ENCODE measurements at places on chromosomes 13 and 19.

- no peak for DNase-seq
These were observed 1037.9 kb downstream of the EFNB2 start for GRCh38 chr13:105497597-105497996.

DNA sequence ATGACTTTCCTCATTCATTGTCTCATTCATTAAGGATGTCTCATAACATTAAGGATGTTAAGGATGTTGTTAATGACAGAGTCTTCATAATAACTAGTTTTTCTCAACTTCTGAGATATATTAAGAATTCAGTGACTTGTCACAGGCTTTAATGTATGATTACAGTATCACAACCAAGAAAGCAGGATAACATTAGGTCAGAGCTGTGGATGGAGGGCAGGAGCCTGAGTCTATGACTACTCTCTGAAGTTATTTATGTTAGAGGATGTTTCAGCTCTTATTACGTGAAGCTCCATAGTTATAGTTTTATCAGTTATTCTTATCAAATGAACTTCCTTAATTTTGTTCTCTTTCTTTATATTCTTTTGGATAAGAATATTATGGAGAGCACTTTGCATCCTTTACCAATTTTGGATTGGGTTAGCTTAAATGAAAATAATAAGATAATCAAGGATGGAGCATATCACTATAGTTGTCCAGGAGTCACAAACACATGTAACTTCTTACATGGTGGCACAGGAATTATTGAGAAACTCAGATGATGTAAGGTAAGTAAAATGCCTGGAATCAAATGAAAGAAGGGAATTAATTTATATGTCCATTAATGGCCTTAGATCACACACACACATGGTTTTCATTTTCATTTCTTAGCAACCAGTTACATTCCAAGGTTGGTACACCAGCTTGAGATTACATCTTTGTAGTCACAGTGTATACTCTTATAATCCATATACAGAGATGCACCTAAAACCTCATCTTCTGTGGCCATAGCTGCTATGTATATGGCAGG is 57.0 kb downstream of the SLC10A2 start:
- DNase-seq: no peak

- no peak for DNase-seq
These were observed 13.2 kb downstream of the SLC46A3 start for GRCh38 chr13:28705461-28706083.

DNA sequence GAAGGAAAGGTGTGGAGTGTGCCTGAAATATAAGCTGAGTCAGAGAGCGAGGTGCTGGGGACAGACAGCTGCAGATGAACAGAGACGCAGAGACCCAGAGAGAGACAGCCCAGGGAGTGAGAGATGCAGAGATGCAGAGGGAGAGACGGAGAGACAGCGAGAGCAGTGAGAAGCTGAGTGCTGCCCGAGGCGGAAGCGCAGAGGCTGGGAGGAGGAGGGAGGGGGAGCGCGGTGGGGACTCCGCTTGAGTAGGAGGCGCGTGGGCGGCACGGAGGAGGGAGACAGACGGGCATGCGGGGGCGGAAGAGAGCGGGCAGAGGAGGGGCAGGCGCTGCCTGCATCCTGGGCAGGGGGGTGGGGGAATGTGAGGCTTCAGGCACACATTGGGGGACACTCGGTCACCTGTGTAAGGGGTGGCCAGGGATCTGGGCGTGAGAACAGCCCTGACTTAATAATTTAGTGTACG is 25.7 kb downstream of the SLC8A2 start:
- DNase-seq: no peak

DNA sequence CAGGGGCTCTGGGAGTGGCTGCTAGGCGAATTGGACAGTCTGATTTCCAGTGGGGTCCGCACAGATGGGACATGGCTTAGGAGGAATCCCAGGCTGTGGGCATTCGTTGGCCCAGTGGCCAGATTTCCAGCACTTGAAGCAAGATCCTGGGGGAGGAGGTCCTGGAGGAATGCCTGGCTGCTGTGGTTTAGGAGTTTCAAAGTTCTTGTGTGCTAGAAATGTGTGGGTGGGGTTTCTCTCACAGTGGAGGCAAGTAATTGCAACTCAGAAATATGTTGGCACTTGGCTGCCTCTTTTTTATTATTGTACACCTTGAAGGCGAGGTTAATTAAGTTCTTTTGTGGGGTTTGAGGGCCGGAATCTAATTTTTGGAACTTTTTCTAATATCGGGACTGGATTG is 17.1 kb downstream of the IGFL3 start:
- DNase-seq: no peak

DNA sequence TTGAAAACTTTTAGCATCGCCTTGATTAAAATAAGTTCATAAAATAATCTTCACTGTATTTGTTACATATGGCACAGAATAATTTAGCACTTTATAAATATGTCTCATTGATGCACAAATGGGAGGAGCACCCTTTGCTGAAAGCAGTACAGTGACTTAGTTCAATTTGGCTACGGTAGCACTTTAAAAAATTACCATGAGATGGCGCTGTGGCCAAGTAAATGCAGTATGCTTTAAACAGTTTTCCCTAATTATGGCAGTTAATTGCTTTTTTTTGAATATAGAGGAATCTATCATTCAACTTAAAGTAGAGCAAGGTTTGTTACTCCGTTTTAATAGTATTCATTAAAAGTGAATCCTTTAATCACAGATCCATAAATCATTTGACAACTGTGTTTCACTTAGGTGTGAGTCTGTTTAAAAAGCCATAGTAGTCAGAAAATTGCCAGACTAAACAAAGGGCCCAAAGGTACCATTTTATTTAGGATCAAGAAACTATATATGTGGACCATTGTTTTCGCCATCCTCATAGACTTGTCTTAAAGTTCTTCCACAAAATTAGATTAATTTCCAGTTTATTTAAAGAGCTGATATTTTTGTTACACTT is 34.7 kb upstream of the ESD start:
- DNase-seq: no peak

DNA sequence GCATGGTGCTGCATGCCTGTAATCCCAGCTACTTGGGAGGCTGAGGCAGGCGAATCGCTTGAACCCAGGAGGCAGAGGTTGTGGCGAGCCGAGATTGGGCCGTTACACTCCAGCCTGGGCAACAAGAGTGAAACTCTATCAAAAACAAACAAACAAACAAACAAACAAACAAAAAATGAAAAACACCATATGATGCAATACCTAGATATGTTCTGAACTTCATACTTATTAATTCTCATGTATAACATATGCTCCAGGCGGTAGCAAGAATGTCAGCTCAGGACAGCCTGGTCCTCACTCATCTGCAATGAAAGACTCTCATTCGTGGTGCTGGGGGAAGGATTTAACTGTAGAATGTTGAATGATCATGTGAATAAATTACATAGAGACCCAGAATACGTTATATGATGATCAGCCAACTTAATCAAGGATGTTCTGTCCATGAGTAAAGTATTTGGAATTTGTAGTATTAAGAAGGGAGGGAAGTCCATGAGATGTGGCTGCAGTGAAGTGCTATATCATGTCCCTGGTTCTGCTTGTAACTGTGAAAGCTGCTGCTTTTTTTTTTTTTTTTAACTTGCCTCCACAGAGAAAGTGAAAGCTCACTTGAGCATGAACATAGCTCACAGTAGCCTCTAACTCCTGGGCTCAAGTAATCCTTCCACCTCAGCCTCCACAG is 206.8 kb downstream of the UQCRFS1 start:
- no peak for DNase-seq

GRCh38 chr19:5893907-5894703 is 9.5 kb downstream of the NDUFA11 start:
- DNase-seq: no peak

GRCh38 chr13:66765559-66765958 is 464.6 kb downstream of the PCDH9 start:
- DNase-seq: no peak

DNA sequence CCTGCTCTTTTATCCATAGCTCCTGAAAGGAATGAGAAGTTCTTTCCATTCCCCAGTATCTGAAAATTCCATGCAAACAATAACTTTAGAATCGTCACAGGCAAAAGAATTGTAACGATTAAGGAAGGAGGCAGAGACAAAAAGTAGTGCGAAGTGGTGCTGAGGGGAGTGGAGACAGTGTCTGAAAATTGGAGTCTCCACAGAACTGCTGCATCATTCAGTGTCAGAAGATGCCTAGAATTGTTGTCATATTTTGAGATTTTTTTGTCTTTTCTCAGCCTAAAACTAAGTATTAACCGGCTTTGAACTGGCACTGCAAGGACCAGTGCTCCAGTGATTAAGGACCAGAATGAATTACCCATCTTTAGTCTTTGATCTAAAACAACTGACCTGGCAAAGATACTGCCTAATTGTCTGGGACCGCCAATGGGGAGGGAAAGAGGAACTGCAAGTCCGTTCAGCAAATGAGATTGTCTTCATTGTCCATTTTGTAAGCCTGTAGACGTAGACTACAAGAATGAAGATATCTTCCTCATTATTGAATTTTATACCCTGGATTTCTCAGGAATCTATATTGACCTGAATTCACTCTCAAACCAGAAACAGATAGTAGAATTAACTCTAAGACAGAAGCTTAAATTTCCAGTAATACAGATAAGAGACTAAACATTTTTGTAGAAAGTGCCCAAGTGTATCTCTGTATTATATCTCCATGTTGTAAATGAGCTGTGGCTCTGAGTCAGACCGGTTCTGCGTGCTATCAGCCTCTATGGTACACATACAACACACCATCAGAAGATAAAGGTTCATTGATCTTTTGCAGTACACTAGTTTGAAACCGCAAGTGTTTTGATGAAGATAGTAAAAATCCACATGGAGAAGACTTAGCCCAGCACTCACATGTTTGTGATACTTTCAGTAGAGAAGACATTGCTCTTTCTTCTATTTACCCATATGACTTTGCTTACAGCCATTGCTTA is 293.2 kb downstream of the EFNB2 start:
- no peak for DNase-seq

- DNase-seq: no peak
These were observed 57.7 kb downstream of the ATP8A2 start for GRCh38 chr13:25429466-25429865.

- no peak for DNase-seq
These were observed 62.0 kb upstream of the EDNRB start for GRCh38 chr13:77980592-77980991.

- DNase-seq: no peak
These were observed 32.0 kb downstream of the DNAJC3 start for GRCh38 chr13:95708811-95709500.

GRCh38 chr19:45774765-45775164 is 5.7 kb upstream of the SIX5 start:
- DNase-seq: no peak

- no peak for DNase-seq
These were observed 749 bp upstream of the PAN3 start for GRCh38 chr13:28137596-28137995.

GRCh38 chr13:49996951-49997895 is at the start of gene TRIM13:
TSS of gene TRIM13 (plus strand) at chr13:49997042. CDS start at chr13:50011941, 14,899 bp downstream.
- DNase-seq: peak; percentile 78

DNA sequence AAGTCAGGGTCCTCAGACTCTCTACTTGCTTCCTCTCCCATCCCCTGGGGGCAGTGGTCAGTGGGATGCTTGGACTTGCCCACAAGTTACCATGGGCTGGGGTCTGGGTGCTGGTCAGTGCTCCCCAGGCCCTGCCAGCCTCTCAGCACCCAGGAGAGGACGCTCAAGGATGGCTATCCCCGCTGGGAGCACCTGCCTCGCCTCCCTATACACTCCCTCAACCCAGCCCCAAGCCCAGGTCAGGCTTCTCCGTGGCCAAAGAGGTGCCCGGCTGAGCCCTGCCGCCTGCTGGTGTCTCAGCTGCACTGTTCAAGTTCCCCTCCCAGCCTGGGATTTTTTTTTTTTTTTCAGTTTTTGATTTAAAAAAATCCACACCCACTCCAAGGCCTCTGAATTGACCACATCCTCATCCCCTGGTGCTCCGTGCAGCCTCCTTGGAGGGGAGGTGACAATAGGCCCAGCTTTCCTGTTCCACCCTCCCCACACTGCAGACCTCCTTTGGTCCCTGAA is 10.8 kb downstream of the F2RL3 start:
- no peak for DNase-seq

GRCh38 chr13:50730496-50731351 is 112.8 kb downstream of the DLEU7 start:
- no peak for DNase-seq

- DNase-seq: no peak
These were observed 12.0 kb upstream of the DZIP1 start for GRCh38 chr13:95656386-95657015.

DNA sequence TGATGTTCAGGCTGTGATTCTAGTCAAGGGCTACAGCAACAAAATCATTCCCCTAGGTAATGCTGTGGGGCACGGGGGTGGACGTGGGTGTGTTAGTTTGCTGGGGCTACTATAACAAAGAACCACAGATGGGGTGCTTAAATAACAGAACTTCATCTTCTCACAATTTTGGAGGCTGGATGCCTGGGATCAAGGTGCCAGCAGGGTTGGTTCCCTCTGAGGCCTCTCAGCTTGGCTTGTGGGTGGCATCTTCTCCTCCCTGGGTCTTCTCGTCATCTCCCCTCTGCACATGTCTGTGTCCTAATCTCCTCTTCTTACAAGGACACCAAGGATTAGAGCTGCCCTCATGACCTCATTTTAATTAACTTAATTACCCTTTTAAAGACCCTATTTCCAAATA is 114.9 kb downstream of the ESD start:
- DNase-seq: no peak

DNA sequence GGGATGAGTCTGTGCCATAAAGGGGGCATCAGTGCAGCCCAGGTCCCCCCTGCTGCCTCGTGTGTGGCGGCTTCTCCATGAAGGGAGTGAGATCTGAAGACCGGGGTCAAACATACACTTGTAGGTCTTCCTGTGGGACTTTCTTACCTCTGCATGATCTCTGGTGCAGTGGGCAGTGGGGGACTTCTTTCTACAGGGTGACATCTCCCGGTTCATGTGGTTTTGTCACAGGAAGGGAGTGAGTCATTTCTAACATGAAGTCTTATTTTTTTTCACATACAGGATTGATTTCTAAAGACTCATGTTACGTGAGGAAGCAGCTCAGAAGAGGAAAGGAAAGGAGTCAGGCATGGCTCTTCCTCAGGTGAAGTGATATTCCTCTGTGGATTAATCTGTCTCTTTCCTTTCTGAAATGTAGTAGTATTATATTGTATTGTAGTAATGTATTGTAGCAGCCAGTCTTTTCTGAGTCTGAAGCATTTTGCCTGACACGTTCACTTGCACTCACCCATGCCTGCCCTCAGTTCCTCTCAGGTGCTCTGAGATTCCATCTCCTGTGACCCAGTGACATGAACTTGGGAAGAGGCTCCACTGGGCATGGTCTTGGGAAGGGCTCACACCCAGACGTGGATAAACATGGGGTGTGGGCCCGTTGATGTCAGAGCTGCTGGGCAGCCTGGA is 15.7 kb downstream of the ZNF808 start:
- DNase-seq: no peak

GRCh38 chr13:113625965-113626721 is 31.9 kb downstream of the ATP4B start:
- DNase-seq: no peak

DNA sequence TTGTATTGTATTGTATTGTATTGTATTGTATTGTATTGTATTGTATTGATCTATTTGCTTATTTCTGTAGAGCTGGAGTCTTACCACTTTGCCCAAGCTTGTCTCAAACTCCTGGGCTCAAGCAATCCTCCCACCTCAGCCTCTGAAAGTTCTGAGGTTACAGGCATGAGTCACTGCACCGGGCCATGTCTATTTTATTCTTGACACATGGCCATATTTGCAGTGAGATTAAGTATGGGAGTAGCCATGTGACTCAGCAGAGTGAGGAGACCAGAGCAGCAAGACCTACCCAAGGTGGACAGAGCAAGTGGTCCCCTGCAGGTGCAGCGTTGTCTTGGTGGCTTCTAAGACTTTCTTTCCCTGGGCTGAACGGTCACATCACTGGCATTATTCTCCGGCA is 49.1 kb upstream of the UBAC2 start:
- DNase-seq: no peak

GRCh38 chr19:35293363-35293739 is 1.4 kb downstream of the MAG start:
- DNase-seq: no peak
